Substantia nigra (tissue), 51 donors: ENCODE measurements at places on chromosomes 7 and 10.

DNA sequence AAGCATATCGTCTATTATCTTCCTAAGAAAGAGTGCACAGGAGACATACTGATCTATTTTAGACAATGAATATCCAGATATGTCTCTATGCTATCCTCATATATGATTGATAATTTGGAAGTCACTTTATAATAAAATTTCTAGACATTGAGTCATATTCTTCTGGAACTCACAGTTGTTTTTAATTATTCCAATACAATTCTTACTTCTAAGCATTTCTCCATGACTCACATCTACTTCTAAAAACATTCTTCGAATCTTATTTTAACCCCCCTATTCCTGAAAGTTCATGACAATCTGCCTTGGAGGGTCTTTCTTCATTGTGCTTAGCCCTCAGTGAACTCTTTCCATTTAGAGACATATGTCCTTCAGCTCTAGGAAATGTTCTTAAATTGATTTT is 368.1 kb downstream of the MDFIC start:
- DNase-seq = no peak

GRCh38 chr10:133292919-133293809 is 15.5 kb downstream of the TUBGCP2 start:
- DNase-seq = no peak

DNA sequence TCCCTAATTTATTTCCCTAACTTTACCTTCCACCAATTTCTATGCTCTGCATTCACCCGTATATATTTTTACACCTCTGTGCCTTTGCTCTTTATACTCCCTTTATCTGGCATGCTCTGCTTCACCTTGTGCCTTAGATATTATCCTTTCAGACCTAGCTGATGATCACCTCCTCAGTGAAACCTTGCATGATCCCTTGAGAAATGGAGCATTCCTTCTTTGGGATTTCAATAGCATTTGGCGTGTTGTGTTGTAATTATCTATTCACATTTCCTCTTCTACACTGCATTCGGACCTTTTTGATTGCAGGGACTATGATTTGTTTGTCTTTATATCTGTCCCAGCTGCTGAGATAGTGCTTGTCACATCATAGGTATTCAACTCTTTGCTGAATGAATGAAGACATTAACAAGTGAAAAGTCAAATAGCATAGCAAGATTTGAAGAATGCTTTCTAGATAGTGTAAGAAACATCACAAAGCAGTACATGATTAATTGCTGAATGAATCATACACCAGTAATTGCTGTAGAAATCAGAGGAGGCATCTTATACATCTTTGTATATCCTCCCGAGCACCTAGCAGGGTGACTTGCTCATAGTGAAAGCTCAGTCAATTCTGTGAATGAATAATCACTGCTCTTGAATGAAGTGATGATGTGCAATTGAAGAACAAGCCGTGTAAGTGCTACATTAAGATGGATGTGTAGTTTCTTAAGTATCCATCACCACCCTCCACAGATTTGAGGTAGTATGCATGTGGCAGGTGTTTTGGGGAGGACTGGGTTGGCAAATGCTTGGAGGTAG is 2.0 kb upstream of the TM9SF3 start:
- no peak for DNase-seq

GRCh38 chr7:122750389-122750788 is 47.7 kb upstream of the RNF148 start:
- DNase-seq = no peak

GRCh38 chr10:61332581-61332980 is 120.6 kb downstream of the TMEM26 start:
- no peak for DNase-seq

- no peak for DNase-seq
Measured at GRCh38 chr7:148787571-148788295, 89.0 kb downstream of the CUL1 start.

- DNase-seq = no peak
Measured at GRCh38 chr10:102770108-102770482, 26.3 kb downstream of the WBP1L start.

DNA sequence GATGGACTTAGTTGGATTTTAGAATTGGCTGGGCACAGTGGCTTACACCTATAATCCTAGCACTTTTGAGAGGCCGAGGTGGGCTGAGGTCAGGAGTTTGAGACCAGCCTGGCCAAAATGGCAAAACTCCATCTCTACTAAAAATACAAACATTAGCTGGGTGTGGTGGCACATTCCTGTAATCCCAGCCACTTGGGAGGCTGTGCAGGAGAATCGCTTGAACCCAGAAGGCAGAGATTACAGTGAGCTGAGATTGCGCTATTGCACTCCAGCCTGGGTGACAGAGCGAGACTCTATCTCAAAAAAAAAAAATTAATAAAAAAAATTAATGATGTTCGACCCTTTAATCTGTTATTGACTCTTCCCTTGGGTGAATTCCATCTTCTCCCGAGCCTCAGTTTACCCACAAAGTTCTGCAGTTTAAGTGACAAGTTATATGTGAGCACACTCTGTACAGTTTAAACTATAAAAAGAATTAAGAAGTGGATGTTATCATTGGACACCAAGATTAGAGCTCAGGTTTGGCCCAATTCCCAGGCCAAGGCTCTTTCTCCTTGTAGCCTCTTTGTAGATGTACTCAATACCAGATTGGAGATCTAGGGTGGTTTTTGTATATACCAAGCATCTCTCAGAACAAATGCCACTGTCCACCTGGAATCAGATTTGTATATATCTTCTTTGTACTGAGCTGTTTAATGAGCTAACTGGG is 15.0 kb downstream of the KAT6B start:
- DNase-seq = peak; percentile 33

- no peak for DNase-seq
Measured at GRCh38 chr7:7498856-7499255, 36.8 kb downstream of the COL28A1 start.

DNA sequence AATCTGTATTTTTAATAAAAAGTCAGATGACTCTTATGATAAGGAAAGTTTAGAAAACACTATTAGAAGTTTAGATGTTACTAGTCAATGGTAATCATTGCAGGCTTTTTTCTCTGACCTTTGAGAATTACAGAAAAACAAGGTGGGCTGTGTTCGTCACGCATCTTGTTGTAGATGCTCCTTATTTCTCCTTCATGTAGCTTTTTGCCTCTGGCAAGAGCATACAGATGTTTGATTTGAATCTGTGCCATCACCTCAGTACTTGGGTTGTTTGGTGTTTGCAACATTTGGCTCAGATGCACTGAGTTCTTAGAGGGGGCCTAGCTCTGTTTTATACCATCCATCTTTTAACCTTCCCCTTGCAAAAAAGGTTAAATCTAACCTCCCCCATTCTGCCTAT is 11.5 kb downstream of the TAS2R16 start:
- DNase-seq = no peak

- DNase-seq = no peak
Measured at GRCh38 chr7:40232242-40232893, 97.6 kb downstream of the SUGCT start.

DNA sequence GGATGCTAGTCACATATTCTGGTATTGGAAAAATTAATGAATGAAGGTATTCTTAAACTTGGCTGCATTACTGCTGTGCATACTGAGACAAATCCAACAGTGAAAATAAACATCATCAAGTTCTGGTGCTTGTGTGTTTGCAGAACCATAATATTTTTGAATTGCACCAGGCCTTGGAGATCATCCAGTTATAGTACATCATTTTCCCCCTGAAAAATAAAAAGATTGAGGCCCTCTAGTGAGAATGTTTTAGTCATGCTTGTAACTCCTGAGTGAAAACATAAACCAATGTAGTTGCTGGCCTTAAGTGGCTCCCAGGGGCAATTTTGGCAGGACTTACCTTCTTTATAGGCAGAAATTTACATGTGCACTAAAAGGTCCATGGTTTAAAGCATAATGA is 218.8 kb upstream of the TMEM229A start:
- DNase-seq = no peak

- DNase-seq = no peak
Measured at GRCh38 chr7:90453259-90453891, 16.1 kb upstream of the PTTG1IP2 start.

DNA sequence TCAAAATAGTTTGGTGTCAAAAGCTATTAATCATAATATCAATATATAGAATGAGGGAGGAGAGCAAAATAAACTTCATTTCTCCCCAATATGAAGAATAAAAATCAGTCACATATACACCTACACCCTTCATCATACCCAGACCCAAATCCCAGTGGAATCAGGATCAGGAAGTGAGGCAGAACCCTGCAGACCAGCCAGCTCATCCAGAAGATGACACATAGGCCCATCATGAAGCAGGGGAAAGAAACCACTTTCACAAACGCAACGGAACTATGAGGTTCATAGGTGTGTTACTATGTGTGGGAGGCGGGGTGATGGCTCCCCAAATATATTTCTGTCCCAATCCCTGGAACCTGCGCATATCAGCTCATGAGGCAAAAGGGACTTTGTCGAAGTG is 89.0 kb downstream of the RSU1 start:
- no peak for DNase-seq

- DNase-seq = no peak
Measured at GRCh38 chr7:30278376-30278775, 6.0 kb upstream of the ZNRF2 start.

- no peak for DNase-seq
Measured at GRCh38 chr10:24690961-24691512, 32.6 kb downstream of the ARHGAP21 start.

GRCh38 chr10:127300868-127301321 is 104.5 kb upstream of the INSYN2A start:
- DNase-seq = no peak

DNA sequence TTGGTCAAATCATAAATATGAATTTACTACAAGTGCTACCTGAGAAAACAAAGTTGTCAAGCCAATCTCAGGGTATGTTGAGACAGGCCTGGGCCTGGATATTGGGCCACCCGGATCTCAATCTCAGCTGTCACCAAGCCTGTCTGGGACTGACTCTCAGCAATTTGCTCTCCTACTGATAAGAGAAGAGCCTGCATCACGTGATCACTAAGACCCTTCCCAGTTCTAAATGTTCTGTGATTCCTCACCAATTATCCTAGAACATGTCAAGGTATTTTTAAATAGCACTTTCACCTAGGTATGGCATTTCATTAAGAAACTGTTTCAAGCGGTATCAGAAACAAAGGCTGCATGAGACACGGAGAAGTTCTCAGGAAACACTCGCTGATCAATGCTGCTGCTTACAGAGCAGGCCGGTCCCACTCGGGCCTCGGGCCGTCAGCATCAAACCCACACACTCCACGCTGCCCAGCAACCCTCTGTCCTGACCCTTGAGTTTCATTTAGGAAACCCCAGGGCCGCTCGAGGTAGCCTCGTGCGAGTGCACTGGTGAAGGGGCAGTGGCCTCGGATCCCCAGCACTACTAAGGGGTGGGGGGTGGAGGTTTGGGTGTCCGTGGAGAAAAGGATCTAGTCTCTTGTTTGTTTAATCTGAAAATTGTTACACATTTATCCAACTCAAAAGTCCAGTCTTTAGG is 4.1 kb downstream of the KLF6 start:
- DNase-seq = no peak

DNA sequence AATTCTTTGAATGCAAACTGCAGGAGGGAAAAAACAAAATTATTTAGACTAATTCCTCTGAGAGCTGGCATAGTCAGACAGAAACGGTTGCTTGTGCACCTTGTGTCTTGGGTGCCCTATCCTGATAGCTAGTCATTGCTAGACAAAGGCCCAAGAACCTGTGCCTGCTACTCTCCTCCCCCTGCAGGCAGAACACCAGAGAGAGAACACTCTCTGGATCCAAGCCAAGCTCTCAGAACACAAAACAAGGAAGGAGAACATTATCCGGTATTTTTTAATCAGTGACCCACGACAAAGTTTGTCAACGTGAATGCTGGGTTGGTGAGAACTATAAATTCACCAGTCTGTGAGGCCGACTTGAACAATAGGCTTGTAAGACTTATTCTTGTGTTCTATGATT is 18.8 kb upstream of the PPP1R9A start:
- no peak for DNase-seq

DNA sequence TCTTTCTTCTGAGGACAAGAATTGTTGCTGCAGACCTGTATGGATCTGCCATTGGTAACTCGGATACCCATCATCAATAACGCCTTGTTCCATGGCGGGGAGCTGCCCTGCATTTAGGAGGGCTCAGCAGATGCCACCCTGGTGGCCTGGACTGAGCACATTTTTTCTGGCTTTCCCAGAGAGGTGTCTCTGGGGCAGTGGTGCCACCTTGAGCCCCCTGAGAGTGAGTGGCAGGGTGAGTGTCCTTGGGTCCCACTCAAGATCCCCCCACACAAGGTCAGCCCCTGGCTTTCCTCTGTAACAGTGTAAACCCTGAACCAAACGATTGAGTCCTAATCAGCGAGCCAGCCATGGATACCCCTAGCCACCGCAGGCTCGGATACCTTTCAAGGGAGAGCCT is 258.6 kb downstream of the GLRX3 start:
- no peak for DNase-seq

- no peak for DNase-seq
Measured at GRCh38 chr10:114492351-114493037, 88.2 kb upstream of the AFAP1L2 start.

DNA sequence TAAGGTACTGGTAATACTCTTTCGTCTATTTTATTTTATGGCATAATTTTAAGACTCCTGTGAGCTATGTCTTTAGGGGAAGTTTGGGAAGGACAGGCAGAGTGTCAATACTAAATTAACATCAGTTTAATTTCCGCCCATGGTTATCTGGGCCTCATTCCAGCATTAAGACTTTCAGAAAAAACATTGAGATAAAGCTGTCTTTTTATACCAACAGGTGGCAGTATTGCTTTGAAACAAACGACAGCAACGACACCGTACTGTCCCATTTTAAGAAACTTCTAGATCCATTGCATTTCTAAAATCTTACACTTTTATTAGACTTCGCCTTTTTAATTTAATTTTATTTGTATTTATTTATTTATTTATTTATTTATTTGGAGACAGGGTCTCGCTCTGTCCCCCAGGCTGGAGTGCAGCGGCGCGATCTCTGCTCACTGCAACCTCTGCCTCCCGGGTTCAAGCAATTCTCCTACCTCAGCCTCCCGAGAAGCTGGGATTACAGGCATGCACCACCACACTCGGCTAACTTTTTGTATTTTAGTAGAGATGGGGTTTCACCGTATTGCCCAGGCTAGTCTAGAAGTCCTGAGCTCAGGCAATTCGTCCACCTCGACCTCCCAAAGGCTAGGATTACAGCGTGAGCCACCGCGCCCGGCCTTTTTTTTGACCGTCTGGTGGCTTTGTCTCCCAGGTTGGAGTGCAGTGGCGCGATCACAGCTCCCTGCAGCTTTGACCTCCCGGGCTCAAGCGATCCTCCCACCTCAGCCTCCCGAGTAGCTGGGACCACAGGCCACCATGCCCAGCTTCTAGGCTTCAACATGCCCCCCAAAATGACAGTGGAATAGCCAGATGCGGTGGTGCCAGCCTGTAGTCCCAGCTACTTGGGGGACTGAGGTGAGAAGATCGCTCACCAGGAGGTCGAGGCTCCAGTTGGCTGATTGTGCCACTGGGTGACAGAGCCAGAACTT is 78.7 kb upstream of the C1GALT1 start:
- DNase-seq = no peak

GRCh38 chr10:27743877-27744801 is 1.5 kb downstream of the MKX start:
- DNase-seq = no peak

- no peak for DNase-seq
Measured at GRCh38 chr10:83934062-83934461, 205.2 kb upstream of the GHITM start.
